ENCODE measurements at places on chromosomes 11 and 22. TPM values are rescaled to one million over a fixed set of nuclear protein-coding genes. Genes with fewer than 3 reads are reported as not detected.

The HYLS1 gene
- total RNA-seq: 5.8 TPM

The TRIM22 gene
- 60.6 TPM for total RNA-seq

The CCDC87 gene
- 0.13 TPM for total RNA-seq

The MTMR2 gene
- total RNA-seq: 48.7 TPM

The ATP5MG gene
- 63.7 TPM for total RNA-seq

The PRRG4 gene
- 1.9 TPM for total RNA-seq

The NCAM1 gene
- total RNA-seq: 4.2 TPM
